ENCODE measurements at places on chromosomes 11 and 22.

DNA sequence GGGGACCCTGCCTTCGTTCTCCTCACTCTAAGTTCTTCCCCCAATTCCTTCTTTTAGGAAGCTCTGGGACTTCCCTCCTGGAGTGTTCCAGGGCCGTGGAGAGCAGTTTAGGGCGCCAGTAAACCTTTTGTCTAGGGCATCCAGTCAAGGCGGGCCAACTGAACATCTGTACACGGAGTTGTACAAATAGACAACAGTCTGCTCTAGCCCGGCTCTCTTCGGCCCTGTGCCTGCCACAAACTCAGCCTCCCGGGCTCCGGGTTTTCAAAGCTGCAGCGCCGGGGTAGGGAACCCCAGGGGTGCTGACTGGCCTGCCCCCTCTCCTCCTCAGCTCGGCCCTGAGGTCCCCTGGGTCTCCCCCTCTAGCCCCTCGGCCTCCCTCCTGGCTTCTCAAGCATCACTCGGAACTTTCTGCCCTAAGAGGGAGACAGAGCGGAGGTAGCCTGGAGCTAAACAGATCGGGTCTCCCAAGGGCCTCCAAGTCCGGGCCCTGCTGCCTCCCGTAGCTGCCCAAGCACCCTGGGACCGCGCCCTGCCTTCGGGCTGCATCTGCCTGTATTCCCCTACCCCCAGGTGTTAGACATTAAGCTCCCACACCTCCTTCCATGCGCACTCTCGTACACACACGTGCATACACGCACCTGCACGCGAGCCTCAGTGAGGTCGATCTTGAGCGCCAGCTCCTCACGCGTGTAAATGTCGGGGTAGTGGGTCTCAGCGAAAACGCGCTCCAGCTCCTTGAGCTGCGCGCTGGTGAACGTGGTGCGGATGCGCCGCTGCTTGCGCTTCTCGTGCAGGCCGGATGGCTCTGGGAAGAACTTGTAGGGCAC lies 3.3 kb downstream of the PHOX2A start:
- no peak for DNase-seq

DNA sequence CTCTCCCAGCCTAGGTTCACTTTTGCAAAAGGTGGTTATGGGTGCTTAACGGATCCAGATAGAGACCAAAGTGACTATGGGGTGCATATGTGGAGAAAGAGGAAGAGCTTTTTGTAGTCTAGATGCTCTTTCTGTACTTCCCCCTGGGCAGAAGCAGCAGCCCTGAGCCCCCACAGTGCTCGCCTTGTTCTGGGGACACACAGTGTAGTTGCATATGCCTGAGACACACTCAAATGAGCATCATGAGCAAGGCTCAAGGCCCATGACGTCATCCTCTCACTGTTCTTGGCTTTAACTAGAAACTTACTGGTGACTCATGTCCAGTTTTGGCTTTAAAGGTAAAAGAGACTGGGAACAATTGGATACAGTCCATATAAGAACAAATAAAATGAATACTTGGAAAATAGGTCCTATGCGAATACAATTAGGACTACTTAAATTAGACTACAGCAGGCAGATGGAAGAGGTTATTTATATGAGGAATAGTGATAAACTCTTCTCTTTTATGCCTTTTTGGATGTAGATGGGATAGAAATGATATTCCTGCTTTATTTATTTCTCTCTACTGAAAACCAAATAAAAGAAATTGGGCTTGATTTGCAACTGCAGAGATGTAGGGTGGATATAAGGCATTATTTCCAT lies 20.1 kb upstream of the PEX26 start:
- DNase-seq, result no peak

GRCh38 chr11:4626207-4627099 lies 10.8 kb upstream of the OR51D1 start:
- DNase-seq, result no peak

DNA sequence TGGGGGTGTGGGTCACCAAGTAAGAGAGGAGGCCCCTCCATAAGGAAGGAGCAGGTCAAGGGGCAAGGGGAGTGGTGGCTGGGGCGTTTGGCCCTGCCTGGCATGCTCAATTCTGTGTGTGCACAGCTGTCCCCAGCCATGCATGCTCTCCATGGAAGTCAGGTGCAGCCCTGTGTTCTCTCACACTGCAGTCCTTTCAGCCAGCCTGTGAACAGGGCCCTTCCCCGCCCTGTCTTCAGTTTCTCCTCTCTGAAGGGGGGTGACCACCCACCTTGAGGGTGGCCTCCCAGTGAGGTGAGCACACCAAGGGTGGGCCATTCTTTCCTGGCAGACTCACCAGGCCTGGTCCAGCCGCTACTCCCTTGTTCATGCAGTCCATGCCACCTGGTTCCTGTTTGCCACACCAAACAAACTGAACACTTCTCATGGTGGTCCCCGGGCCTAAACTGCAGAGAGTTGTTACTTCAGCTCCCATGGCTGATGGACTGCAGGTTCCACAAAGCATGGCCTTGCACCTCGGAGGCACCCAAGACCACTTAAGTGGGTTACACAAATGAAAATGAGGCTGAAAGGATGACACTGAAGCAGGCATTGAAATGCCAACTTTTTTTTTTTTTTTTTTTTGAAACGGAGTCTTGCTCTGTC lies 1.7 kb upstream of the CHCHD10 start:
- DNase-seq, result no peak

- DNase-seq, result peak; percentile 8
These were observed 92.8 kb upstream of the OR9G4 start for GRCh38 chr11:56841210-56841810.

DNA sequence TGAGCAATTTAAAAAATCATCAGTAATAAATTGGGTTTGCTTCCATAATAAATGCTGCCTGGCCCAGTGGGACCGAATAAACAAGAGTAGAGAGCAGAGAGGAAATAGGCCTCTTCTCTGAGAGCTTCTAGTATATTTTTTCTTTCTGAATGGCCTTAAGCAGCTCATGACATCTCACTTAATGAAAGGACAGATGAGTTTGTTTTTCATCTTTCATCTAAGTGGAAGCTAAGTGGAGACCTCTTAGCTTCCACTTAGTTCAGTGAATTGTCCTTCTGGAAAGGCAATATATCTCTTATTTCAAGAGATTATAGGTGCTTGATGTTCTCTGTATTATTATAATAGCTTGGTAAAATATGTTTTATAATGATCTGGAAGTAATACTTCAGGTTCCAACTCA lies 245.9 kb upstream of the ANO3 start:
- no peak for DNase-seq

Measured in GM12891 (cell line).